Natural killer cell treated with Interleukin-12 subunit alpha and Interleukin-12 subunit beta and Interleukin-15 and Interleukin-18, amount 100 ng/mL, for 72 hours (primary cell): ENCODE measurements at places on chromosomes 1 and 21. TPM values are rescaled to one million over a fixed set of nuclear protein-coding genes. Genes with fewer than 3 reads are reported as not detected.
A peak's percentile ranks its signal among the peaks of the same experiment; 100 is the strongest.

Gene C2CD4D
- total RNA-seq, result not detected

Gene KCNE1
- 1.2 TPM for total RNA-seq

Gene RAB42
- not detected for total RNA-seq

Gene CADM3
- not detected for total RNA-seq

Gene SLC16A4
- 0.48 TPM for total RNA-seq

Gene AMPD1
- not detected for total RNA-seq

Gene NBPF6
- total RNA-seq, result 0.52 TPM

Gene GABPA
- 23.6 TPM for total RNA-seq

Gene GLIS1
- not detected for total RNA-seq

DNA sequence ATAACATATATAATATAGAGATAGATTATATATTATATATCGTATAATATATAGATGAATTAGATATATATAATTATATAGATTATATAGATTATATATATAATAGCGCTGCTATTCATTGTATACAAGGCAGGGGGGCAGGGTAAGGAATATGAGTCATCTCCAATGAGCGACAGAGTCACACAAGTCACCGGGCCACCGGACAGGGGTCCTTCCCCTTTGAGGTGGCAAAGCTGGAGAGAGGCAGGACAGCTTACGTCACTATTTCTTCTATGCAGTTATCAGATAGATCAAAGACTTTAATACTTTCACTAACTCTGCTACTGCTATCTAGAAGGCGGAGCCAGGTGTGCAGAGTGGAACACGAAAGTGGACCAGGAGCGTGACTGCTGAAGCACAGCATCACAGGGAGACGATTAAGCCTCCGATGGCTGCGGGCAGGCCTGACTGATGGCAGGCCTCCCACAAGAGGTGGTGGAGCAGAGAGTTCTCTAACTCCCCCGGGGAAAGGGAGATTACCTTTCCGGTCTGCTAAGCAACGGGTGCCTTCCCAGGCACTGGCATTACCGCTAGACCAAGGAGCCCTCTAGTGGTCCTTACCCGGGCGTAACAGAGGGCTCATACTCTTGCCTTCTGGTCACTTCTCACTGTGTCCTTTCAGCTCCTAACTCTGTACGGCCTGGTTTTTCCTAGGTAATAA, 2154.7 kb downstream of the MRPL39 start:
- no peak for DNase-seq

DNA sequence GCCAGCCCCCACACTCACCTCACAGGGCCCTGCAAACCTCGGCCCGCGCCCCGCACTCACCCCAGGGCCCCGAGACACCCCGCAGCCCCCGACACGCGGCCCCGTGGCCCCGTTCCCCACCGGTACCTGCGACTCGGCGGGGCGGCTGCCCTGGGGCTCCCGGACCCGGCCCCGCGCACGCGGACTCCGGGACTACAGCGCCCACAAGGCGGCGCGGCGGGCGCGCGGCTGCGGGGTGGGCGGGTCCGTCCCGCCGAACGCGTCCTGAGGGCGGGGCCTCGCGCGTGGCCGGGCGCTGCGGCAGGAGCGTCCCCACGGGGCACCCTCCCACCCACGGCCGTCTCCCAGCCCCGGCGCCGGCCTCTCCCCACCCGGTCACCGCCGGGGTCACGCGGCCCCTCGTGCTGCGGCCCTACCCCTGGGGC, at the start of gene SLC19A1:
TSS of gene SLC19A1 (minus strand) at position 199 of the 425 bp plus-strand sequence. CDS start 4,481 bp downstream, outside the sequence.
- DNase-seq, result peak; percentile 81

- DNase-seq, result no peak
Measured at GRCh38 chr1:179938752-179939151, 15.9 kb upstream of the CEP350 start.

- no peak for DNase-seq
Measured at GRCh38 chr1:240086726-240087125, 5.0 kb upstream of the FMN2 start.

- no peak for DNase-seq
Measured at GRCh38 chr21:33022828-33023573, 2.7 kb upstream of the OLIG2 start.

GRCh38 chr1:237911911-237912310, 21.2 kb upstream of the ZP4 start:
- DNase-seq, result no peak

DNA sequence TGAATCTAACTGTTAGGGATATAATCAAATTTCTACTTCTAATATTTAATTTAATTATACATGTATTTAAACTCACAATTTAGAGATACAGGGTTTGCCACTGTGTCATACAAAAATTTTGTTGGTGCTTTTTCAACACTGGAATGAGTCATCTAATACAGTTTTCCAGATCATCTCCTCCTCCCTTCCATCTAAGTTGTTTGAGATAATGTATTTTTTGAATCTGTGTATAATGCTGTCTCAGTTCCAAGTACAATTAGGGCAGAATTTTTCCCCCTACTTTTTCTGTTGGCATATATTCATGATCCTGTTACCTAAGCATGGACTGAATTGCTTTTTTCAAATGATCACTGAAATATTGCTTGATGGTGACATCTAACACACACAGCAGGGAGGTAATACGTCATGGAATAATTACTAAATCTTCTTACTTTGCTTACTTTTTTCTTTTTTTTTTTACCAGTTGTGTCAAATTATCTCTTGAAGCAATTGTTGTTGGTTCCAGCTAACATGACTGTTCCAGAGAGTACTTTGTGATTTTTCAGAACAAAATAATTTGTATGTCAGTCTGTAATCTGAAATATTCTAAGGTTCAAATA, 146.0 kb downstream of the MAGI3 start:
- no peak for DNase-seq

DNA sequence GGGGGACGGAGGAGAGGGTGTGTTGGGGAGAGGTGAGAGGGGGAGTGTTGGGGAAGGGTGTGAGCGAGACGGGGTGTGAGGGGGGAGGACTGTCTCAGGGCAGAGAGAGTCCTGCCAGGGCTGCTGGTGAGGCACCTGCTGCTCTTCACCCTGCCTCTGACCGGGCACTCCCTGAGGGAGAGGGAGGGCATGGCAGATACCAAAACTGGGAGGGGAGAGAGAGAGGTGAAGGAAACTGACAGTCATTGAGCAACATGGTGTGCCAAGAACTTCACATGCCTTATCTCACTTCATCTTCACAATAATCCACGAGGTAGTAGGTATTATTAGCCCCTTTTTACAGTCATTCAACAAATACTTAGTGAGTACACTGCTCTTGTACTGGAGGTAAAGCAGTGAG, 61.3 kb upstream of the ARTN start:
- no peak for DNase-seq

- DNase-seq, result no peak
Measured at GRCh38 chr21:38377165-38378088, 120.6 kb downstream of the KCNJ15 start.

- no peak for DNase-seq
Measured at GRCh38 chr1:41005876-41006275, 15.6 kb downstream of the SLFNL1 start.

DNA sequence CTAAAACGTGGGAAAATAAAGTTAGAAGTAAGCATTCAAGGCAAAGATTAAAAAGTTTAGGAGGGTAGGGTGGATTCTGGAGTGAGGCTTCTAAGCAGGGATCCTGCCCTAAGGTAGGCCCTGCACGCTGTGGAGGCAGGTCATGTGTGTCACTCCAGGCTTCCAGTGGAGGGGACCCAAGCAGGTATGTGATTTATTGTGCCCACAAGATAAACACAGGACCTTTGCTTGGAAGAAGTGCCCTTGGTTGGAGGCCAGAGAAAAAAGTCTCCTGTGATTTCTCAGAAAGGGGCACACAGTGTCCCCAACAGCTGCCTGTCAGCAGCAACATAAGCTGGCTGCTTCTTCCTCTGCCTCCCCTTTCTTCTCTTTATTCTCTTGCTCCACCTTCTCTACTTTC, 110.8 kb downstream of the FOXD2 start:
- DNase-seq, result no peak

GRCh38 chr1:202200669-202201068, 7.1 kb downstream of the LGR6 start:
- DNase-seq, result no peak

DNA sequence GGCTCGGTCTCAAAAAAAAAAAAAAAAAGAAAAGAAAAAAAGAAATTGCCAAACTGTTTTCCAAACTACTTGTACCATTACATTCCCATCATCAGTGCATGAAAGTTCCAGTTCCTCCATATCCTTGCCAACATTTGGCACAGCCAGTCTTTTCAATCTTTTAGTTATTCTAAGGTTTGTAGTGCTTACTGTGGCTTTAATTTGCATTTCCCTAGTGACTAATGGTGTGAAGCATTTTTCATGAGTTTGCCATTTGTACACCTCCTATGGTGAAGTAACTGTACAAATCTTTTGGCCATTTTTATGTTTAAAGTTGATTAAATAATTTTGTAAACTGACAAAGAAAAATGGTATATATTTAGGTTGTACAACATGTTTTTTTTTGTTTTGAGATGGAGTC, 70.7 kb downstream of the DEGS1 start:
- no peak for DNase-seq

DNA sequence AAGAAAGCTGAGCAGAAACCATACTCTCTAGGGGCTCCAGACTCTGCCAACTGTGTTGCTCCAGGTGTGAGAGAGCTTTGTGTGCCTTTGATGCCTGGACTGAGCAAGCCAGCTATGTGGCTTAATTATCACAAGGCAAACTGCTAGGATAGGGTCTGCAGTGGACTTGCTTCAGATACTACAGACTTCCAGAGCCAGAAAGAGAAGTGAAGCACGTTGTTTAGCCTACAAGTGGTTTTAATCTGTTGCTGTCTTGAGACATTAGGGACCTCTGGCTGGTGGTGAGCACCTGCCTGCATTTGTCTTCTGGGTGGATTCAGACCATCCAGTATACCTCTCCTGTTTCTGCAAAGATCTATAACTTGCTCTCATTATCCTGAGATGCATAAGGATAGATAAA, 353.4 kb upstream of the PLXNA2 start:
- no peak for DNase-seq

DNA sequence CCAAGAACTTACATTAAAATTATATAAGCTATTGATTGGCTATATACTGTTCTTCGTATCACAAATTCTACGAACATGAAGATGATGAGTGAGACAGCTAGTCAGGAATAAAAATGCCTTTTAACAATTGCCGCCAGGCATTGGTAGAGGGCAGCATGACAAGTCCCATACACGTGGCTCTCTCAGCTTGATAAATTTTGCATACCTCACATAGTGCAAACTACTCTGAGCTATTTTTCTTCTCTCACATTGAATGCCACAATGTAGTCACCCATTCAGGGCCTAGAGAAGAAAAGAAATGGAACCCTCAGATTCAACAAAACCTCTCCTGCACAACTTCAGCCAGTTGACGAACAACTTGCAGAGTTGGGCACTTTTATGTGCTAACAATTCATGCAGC, 27.0 kb upstream of the FMO2 start:
- no peak for DNase-seq

GRCh38 chr1:33349081-33349759, 28.3 kb upstream of the A3GALT2 start:
- DNase-seq, result peak; percentile 59

GRCh38 chr1:32335535-32335789, 571 bp downstream of the MARCKSL1 start:
- no peak for DNase-seq

DNA sequence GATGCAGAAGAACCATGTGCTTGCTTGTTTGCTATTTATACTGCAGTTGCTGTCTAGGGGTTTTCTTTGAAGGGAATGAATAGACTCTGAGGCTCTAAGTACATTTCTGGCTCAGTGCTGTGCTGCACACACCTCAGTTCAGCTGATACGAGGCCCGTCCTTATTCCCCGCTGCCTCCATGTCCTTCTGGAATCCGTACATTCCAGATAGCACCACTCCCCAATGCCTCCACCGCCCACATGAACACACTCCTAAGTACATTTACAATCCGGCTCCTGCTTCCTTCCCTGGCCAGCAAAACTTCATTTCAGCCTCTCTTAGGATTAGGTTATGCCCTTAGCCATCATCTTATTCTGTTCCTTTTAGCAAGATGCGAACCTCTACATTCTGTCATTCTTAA, 57.1 kb downstream of the KCNC4 start:
- no peak for DNase-seq

- DNase-seq, result no peak
Measured at GRCh38 chr1:4165686-4166300, 265.7 kb upstream of the C1orf174 start.

DNA sequence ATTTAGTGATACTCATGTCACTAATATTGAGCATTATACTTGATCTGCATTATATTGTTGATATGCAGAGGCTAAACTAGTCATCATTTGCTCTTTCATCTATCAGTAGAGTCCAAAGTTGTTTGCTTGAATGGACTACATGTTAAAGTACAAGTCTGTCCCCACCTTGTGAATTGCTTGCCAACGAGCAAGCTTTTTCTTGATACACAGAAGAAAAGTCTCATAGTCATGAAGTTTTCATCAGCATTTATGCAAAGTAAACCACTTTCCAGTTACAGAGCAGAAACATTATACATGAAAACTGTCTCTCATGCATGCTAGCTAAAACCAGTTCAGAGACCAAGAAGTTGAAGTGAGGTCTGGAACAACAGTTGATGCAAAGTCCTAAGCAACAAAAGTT, 13.0 kb downstream of the SFPQ start:
- no peak for DNase-seq

DNA sequence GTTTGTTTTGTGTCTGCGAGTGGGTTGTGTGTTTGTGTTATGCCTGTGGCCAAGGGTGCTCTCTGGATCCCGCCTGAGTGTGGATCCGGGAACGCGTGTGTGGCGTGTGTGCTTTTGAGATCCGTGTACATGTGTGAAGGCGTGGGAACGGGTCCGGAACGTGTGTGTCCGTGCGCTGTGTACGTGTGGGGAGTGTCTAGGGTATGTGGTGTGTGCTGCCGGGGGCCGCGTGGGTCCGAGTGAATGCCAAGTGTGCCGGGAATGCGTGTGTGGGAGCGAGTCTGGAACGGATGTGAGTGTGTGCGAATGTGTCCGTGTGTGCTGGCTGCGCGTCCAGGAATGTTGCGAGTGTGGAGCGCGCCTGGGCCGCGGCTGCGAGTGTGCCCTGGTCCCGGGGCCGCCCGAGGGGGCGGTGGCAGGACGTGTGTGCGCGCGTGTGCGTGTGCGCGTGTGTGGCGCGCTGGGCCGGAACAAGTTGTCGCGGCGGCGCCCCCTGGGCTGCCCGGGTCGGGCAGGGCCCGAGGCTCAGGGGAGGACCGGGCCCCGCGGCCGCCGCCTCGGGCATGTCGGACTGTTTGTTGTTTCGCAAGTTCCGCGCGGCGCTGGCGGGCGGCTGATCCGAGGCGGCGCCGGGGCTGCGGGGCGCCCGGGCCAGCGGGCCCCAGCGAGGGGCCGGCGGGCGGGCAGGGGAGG, 953 bp downstream of the PTPRU start:
- DNase-seq, result no peak

- DNase-seq, result no peak
Measured at GRCh38 chr1:156014829-156015228, 5.9 kb downstream of the SSR2 start.

DNA sequence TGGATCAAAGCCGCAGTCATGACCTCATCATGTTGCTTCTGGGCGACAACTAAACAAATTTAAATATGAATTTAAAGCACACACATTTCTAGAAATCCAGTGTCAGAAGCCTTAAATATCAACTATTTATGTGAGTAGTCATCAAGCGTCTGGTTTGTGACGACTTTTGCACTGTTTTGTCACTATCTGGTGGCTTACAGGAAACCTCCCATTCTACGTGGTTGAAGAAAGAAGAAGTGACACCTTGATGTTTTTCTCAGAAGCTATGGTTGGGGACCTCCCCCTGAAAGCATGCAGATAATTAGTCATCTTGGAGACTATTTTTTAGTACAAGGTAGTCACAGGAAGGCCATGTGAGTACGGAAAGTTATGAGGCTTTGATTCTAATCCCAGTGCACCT, 58.5 kb downstream of the TENT5C start:
- peak; percentile 80 for DNase-seq

GRCh38 chr1:115949156-115949555, 27.2 kb upstream of the SLC22A15 start:
- DNase-seq, result no peak

- DNase-seq, result peak; percentile 12
Measured at GRCh38 chr1:30527511-30528140, 195.8 kb downstream of the MATN1 start.
